K562 (cell line): ENCODE measurements at places on chromosomes 11 and 22.

DNA sequence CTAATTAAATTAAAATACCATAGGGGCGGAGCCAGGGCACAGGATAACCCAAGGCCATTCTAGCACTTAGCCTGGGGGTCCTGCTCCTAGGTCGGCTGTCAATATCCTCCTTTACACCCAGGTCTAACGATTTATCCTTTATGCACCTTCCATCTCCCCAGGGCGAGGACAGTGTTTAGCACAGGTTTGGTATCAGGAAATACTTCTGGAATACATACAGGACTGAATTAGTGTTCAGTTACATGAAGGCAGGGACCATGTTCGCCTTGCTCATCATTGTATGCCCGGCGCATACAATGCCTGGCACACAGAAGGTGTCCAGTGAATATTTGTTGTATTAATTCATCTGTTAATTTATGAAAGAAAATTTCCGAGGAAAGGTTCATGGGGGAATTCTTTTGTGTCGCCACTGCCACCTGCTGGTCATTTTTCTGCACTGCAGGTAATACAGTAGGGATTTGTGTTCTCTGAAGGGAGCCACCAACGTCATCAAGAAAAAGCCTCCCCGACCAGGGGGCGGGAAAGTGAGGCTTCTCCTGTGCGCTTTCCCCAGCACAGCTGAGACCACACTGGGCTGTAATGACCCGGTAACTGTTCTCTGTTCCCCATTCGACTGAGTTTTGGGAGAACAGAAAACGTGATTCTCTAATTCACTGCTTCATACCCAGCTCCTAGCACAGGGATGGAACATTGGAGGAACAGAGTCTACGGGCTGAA, 68.7 kb upstream of the ASPHD2 start:
- DNase-seq, result peak; percentile 69

GRCh38 chr22:35392357-35392756, 7.6 kb upstream of the MCM5 start:
- DNase-seq, result no peak

DNA sequence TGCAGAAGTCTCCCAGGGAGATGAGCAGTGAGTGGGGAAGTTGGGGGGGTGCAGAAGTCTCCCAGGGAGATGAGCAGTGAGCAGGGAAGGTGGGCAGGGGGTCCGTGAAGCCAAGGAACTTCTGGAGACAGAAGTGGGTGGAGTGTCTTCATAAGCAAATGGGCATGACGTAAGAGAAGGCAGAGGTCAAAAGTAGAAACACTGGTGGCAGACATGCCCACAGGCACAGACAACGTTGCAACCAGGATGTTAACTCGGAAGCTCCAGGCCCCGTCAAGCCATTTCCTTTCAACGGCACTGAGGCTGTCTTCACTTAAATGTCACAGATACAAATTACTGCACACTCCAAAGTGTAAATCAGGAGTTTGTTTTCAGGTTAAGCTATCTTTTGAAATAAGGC, 186.1 kb downstream of the SHANK2 start:
- no peak for DNase-seq

GRCh38 chr11:62933750-62934495, 12.8 kb upstream of the CHRM1 start:
- DNase-seq, result no peak

DNA sequence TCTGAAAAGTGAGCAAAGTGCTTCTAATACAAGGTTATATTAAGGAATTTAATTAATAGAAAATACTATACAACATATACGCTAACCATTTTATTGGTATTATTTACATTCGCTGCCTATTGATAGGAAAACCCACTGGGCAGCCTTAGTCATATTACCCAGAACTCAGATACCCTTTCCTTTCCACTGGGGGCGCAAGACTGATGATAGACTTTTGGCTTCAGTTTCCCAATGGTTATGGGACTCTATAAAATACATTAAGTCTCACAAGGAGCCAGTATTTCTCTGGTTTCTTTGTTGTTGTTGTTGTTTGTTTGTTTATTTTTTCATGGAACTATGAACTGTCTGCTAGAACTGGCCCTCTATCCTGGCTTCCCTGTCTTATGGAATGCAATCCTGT, 471.1 kb upstream of the KIRREL3 start:
- DNase-seq, result no peak

GRCh38 chr11:31810779-31811647, at the start of gene PAX6:
Gene PAX6, minus strand, starts transcription at chr11:31811322. Its CDS starts 4,911 bp downstream, at chr11:31806411.
- peak; percentile 84 for DNase-seq

DNA sequence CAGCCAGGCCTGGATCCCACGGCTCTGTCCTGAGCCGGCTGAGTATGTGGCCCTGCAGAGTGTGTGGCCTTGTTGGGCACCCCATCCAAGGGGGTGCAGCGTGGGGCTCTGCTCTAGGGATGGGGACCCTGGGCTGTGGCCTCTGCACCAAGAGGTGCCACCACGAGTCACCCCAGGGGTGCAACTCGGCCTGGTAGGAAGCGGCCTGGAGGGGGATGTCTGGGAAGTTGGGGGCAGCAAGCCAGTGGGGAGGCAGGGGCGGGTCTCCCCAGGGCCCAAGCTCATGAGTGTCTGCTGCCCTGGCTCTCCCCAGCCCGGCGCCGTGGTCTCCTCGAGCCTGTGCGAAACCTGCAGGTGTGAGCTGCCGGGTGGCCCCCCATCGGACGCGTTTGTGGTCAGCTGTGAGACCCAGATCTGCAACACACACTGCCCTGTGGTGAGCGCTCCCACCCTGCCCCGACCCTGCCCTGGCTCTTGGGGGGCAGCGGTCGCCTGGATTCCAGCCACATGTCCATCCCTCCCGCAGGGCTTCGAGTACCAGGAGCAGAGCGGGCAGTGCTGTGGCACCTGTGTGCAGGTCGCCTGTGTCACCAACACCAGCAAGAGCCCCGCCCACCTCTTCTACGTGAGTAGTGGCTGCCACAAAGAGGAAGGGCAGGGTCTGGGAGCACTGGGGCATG, 24.2 kb upstream of the MUC5B start:
- DNase-seq, result peak; percentile 4

DNA sequence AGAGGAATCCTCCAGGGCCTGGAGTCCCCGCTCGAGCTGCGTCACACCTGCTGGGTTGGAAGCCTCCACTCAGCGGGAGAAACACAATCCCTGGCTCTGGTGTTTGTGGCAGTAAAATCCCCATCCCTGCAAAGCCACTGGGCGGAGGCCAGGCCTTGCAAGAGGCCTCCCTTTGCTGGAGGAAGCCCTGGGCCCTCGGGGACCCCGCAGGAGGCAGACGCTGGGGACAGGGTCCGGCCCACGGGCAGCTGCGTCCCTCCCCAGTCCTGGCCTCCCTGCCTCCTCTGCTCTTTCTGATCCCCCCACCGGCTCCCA, 194.7 kb downstream of the BRD1 start:
- no peak for DNase-seq

- DNase-seq, result peak; percentile 64
Observed at GRCh38 chr11:19980957-19981669, 179.2 kb downstream of the DBX1 start.
